C1 segment of cervical spinal cord (tissue), 14 donors: ENCODE measurements at places on chromosomes 2 and 18.
A peak's percentile ranks its signal among the peaks of the same experiment; 100 is the strongest.

GRCh38 chr18:12408247-12408869 lies 629 bp downstream of the PRELID3A start:
- peak; percentile 29 for DNase-seq

DNA sequence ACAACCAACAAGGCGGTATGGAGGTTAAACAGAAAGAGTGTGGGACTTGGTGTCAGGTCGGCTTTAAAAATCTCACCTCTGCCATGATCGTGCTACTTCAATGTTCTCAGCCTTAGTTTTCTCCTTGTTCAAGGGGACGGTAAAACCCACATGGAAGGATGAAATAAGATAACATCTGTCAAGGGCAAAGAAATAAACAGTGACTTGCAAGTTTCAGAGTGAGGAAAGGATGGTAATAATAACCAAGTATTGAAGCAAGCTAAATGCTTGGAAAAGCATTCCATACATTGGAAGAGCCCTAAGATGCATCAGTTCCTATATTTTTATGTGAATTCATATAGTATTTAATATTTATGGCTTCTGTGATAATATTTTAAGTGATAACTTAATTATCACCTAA lies 29.8 kb upstream of the LMAN1 start:
- DNase-seq: no peak

GRCh38 chr2:76851000-76851399 lies 671.2 kb downstream of the LRRTM4 start:
- no peak for DNase-seq

DNA sequence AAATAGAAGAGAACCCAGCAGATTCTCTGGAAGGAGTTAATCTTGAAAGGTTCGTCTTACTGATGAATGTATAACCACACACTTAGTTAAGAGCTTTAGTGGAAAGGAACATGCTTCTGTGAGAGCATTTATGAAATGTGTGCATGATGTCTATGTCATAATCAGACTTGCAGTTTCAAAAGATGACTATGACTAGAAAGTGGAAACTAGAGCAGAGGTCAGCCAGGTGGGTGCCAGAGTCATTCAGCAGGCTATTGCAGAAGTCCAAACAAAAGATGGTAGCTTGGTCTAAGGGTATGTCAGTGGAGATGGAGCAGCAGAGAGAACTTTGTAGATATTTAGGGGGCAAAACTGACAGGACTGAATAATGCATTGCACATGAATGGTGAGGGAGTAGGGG lies 825.8 kb downstream of the DCC start:
- no peak for DNase-seq

DNA sequence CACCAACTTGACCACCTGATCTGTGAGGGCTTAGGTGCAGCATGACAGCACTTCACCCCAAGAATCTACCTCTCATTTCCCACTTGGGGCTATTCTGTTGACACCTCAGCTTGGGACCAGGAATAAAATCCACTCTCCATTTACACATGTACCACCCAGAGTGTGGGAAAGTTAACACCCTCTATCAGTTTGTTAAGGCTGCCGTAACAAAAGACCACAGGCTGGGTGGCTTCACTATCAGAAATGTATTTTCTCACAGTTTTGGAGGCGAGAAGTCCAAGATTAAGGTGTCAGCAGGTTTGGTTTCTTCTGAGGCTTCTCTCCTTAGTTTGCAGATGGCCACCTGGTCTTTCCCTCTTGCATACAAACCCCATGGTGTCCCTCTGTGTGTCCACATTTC lies 277.7 kb upstream of the ERBB4 start:
- no peak for DNase-seq

- DNase-seq: no peak
These were observed 65.6 kb downstream of the CACNB4 start for GRCh38 chr2:152033011-152033925.

DNA sequence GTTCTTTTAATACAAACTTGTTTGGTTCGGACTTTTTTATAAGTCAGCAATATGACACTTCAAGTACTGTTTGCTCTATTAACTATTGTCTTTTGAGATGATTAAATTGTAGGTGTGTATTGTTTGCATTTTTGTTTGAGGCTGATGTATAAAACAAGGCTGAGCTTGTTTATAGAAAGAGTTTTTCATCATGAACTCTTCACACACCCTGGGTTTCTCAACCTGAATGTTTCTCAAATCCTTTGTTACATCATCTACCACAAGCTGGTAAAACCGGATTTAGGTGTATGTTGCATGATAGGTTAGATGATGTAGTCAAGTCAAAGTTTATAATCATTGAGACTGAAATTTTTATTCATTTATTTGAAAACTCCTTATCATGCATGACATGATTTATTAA lies 335.2 kb upstream of the LRATD1 start:
- no peak for DNase-seq

DNA sequence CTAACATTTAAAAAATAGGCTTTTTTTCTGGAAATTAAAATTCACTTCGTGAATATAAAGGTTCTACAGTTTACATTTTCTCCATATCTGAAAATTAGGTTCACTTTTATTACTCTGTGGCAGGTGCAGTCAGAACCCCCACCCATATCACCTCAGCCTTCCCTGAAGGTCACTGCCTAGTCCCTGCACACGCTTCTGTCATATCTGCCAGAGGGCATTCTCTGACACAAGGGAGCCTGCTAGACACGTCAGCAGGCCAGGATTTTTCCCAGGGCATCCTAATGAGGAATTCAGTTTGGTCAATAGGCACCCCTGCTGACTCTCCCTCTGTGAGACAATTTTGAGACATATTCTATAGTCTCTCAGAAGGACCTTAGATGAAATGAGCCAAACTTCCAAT lies 475.7 kb upstream of the PKDCC start:
- DNase-seq: no peak

DNA sequence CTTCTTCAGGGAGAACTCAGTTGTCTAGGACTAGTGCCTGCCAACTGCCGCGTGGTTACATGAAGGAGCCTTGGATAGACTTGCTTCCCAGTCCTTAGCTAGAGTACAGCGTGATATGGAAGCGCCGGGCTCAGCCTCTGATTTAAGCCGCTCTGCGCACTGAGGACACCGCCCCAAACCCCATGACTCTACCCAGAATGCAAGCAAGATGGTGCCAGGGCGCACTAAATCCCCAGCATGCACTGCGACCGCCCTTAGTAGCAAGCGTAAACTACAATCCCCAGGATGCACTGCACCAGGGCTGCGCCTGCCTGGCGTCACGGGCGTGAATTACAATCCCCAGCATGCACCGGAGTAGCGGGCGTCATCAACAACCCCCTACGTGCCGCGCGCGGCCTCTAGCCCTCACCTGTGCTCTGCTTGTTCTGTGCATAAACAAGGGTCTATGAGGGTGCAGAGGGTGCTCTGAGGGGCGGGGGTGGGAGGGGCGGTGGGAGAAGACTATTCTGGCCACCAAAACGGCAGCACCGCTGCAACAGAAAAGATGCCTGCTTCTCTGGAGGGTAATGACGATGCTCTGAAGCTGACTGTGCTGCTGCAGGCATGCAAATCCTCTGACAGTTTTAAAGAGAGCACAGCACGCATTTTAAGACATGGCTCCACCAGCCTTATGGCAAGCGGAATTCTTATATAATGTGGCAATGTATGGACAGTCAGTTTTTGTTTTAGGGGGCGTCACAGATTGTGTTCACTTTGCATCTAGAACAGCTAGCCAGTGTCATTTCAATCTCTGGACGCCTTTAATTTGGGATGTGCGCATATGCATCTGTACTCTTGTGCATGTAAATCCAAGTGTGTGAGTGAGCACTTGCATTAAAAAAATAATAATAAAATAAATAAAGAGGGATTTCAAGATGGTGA lies 282.5 kb upstream of the MYT1L start:
- peak; percentile 92 for DNase-seq

GRCh38 chr2:74845217-74845751 lies 11.4 kb downstream of the HK2 start:
- no peak for DNase-seq

GRCh38 chr2:83386549-83386948 lies 1072.5 kb downstream of the SUCLG1 start:
- no peak for DNase-seq

GRCh38 chr2:146265656-146266055 lies 1579.2 kb upstream of the ACVR2A start:
- DNase-seq: no peak

DNA sequence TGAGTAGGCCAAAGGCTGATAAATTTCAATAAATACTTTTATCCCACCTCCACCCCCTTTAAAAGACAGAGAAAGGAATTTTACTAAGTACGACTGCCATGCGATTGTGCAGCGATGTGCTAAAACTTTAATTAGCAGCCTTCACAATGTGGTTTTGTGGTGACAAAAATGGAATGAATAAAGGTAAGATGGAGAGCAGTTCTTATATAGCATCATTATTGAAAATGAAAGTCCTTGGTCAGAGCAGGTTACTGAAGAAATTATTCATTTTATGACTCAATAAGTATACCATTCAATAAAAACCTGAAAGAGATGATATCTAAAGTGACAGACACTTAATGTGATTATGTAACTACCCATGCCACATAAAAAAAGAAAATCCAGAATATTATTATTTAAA lies 33.2 kb upstream of the MTIF2 start:
- no peak for DNase-seq

DNA sequence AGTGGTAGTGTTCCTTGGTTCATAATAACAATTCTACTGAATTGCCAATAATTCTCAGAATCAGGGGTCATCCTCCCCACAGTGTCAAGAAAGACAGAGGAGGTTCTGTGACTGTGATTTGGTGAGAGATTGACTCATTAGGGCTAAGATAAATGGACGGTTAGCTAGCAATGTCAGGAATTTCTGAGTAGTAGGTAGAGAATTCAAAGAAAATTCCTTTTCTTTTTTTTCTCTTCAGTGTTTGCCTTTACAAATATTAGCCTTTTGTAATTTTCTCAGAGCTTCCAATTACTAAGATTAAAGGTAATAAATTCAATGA lies 16.8 kb upstream of the CRIM1 start:
- DNase-seq: no peak

- no peak for DNase-seq
These were observed 373.5 kb upstream of the ZEB2 start for GRCh38 chr2:144893464-144893863.

- DNase-seq: no peak
These were observed 30.1 kb upstream of the FMNL2 start for GRCh38 chr2:152304836-152305235.

GRCh38 chr2:97727296-97727695 lies 13.9 kb downstream of the ZAP70 start:
- DNase-seq: no peak

DNA sequence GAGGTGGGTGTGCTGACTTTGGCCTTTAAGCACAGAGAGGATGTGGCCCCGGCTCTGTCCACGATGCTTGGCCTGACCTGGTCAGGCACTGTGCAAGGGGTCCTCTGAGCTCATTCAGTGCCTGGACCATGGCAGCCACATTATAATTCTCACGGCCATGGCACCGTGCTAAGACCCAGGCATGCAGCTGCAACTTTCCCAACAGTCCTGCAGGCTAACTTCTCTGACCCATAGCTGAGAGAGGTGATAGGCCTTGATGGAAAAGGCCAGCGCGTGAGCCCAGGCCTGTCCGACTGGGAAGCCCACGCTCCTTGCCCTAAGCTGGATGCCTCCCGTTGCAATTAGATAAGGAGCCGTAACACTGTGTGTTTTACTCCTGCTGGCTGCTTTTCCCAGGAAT lies 99.9 kb downstream of the TFCP2L1 start:
- no peak for DNase-seq

DNA sequence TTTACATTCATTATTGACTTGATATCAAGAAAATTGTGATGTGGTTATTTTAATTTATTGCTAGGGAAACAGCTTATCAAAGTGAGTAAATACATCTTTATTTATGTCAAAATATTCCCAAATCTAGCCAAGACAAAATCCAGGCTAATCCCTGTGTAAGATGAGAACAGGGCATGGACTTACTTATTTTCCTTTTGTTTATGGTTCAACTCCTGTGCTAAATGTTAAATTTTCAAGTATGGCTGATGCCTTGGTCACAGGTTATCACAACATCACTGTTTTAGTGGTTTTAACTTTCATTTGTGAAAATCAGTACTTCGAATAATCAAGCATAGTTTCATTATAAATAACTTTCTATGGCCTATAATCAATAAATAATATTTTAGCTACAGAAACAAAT lies 657.0 kb upstream of the SYT4 start:
- DNase-seq: no peak

- no peak for DNase-seq
These were observed 656.0 kb upstream of the SALL3 start for GRCh38 chr18:78323453-78324197.

DNA sequence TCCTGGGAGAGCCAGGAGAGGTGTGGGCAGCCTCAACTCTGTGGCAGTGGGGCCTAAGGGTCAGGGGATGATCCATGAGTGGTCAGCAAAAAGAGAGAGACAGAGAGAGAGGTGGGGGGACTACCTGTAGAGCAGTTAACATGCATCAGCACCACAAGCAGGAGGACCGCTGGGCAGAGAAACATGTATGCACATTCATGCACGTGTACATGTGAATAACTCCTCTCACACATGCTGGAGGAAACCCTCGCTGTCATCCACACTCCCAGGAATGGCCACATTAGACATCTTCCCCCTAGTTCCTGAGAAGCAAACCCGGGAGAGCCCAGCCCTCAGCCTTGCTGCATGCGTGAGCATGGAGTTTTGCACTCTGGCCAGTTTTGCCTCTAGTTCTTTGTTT lies 166.1 kb downstream of the SMAD7 start:
- DNase-seq: no peak

- no peak for DNase-seq
These were observed 54.6 kb upstream of the DSC1 start for GRCh38 chr18:31217038-31217849.

GRCh38 chr2:105130546-105130945 lies 92.7 kb downstream of the MRPS9 start:
- DNase-seq: no peak

DNA sequence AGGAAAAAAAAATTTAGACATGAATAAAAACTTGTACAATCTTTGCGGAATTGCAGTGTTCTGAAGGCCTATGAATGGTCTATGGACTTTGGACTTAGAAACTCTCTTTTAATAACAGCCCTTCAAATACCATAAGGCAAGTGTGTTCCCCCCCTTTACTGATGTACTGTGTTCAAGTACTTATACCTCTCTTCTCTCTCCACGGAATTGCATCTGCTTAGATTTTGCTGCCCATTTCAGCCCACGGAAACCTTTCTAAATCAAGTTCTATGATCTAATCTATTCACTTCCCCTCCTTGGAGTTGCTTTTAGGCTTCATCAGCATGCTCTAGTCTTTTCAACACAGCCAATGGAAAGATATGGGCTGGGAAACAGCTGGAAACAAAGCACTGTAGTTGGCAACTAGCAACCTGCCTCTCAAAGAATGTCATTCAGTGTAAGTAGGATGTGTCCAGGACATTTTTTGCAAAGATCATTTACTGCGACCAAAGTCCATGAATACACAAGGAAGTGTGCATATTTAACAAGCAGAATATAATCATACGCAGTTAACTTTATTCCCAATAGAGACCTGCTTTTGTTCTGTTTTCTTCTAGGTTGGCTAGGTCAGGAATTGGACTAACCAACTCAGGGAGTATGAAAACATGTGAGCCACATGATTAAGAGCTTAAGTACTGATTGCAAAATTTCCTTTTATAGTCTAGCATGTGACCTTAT lies 58.0 kb downstream of the SLC40A1 start:
- DNase-seq: no peak

GRCh38 chr2:165105926-165106325 lies 97.9 kb downstream of the SCN3A start:
- no peak for DNase-seq

- DNase-seq: no peak
These were observed 101.8 kb downstream of the MRPS9 start for GRCh38 chr2:105139556-105140239.

- DNase-seq: no peak
These were observed 226.9 kb downstream of the TMEM163 start for GRCh38 chr2:134491771-134492441.

- no peak for DNase-seq
These were observed 862.6 kb downstream of the BCL11A start for GRCh38 chr2:59690849-59691248.

GRCh38 chr18:52391810-52392559 lies 52.0 kb downstream of the DCC start:
- DNase-seq: no peak
